Osteoblast (primary cell): ENCODE measurements at places on chromosomes 1 and 21. TPM values are rescaled to one million over a fixed set of nuclear protein-coding genes. Genes with fewer than 3 reads are reported as not detected.

The NBPF20 gene
- 1.4 and 2.4 TPM in 2 replicates for total RNA-seq

The EPHX1 gene
- total RNA-seq: 67.0 and 77.2 TPM in 2 replicates

The CNR2 gene
- total RNA-seq: not detected in 2 replicates

The KAZN gene
- 9.0 and 10.3 TPM in 2 replicates for total RNA-seq

The PPFIA4 gene
- 8.0 and 10.9 TPM in 2 replicates for total RNA-seq
